H1 (cell line): ENCODE measurements at places on chromosomes 1 and 21. TPM values are rescaled to one million over a fixed set of nuclear protein-coding genes. Genes with fewer than 3 reads are reported as not detected.

DNA sequence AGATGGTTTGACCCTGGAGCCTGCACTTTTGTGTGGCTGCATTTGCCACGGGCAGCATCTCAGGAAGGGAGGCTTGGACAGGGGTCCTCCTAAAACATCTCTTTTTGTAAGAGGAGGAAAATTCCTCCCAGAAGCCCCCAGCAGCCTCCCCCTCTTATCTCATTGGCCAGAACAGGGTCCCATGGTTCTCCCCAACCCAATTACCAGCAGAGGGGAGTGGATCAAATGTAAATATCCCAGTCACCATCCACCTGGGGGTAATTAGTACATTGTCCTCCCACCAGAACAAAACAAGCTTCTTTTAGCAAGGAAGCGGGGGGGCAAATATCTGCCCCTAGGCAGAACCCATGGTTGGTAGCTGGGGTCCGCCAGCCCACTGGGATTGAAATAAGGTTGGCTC lies 44.7 kb upstream of the TENT5B start:
- H3K4me1 ChIP-seq = peaks cover 3% of the 10 kb centered on the region
- peak overlapping the region; percentile 11; the same call in 1 of the 2 replicates for H3K4me3 ChIP-seq
- no peaks in the 10 kb centered on the region for H3K36me3 ChIP-seq
- peak overlapping the region; percentile 26; the same call in 1 of the 2 replicates for H3K27ac ChIP-seq
- DNase-seq = no peak
- H3K27me3 ChIP-seq = no peaks in the 10 kb centered on the region

GRCh38 chr1:48644190-48644900 lies 132.3 kb downstream of the BEND5 start:
- H3K27ac ChIP-seq = no peak overlapping the region
- H3K27me3 ChIP-seq = no peaks in the 10 kb centered on the region
- DNase-seq = no peak
- H3K4me3 ChIP-seq = no peak overlapping the region
- peaks cover 4% of the 10 kb centered on the region; the same call in 1 of the 2 replicates for H3K4me1 ChIP-seq

GRCh38 chr1:44590475-44590874 lies 83.8 kb downstream of the TMEM53 start:
- DNase-seq = no peak
- no peak overlapping the region for H3K27ac ChIP-seq
- peaks cover 26% of the 10 kb centered on the region for H3K4me1 ChIP-seq
- no peak overlapping the region for H3K4me3 ChIP-seq

Gene ENTREP3
- 52.2 and 55.4 TPM in 2 replicates for total RNA-seq

- no peaks in the 10 kb centered on the region for H3K27me3 ChIP-seq
- H3K27ac ChIP-seq = no peak overlapping the region
- H3K4me3 ChIP-seq = no peak overlapping the region
- no peaks in the 10 kb centered on the region for H3K4me1 ChIP-seq
- no peak for DNase-seq
- no peaks in the 10 kb centered on the region for H3K36me3 ChIP-seq
These were observed 217.6 kb downstream of the LMX1A start for GRCh38 chr1:165138960-165139359.

- H3K36me3 ChIP-seq = no peaks in the 10 kb centered on the region
- DNase-seq = no peak
- H3K4me1 ChIP-seq = no peaks in the 10 kb centered on the region
These were observed 80.7 kb downstream of the DNTTIP2 start for GRCh38 chr1:93798291-93798690.

- H3K27me3 ChIP-seq = peaks cover 5% of the 10 kb centered on the region; the same call in 1 of the 2 replicates
- H3K4me1 ChIP-seq = no peaks in the 10 kb centered on the region
- DNase-seq = no peak
- H3K36me3 ChIP-seq = no peaks in the 10 kb centered on the region
These were observed 28.0 kb upstream of the PAX7 start for GRCh38 chr1:18602533-18603211.

GRCh38 chr1:47378147-47378546 lies 37.9 kb upstream of the FOXE3 start:
- H3K36me3 ChIP-seq = no peaks in the 10 kb centered on the region
- H3K27me3 ChIP-seq = no peaks in the 10 kb centered on the region
- peaks cover 3% of the 10 kb centered on the region for H3K4me1 ChIP-seq
- no peak overlapping the region for H3K4me3 ChIP-seq

DNA sequence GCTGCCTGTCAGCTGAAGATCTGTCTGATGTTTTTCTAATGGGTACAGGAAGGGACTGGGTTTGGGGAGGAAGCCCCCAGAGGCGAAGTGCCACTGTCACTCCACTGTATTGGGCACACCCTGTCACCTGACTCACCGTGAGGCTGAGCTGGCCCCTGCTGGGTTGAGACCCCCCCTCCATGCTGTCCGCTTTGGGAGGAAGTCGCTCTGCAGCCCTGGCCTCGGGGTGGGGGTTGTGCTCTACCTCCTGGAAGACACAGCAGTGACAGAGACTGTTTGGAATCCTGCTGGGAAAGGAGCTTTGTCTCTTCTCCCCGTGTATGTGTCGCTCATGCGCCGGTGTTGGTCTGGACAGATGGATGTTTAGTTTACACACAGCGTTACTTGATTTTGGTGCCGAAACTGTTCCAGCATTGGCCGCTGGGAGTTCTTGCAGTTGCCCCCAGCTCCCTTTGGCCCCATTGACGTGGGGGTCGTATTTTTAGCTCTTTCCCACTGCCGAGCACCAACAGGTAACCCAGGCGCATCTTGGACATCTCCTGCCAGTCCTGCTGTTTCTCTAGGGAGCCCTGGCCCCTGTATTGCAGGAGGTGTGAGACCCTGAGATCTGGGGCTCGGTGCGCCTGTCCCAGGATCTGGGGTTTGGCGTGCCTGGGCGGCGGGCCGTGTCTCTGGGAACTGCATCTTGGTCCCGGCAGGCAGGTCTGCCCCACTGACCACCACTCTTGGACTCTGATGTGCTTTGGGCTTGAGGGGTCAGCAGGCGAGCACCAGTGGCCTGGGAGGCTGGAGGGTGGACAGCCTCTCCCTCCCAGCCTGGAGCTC lies 30.3 kb downstream of the SLX9 start:
- H3K4me1 ChIP-seq = no peaks in the 10 kb centered on the region
- peaks cover 19% of the 10 kb centered on the region; the same call in 1 of the 2 replicates for H3K36me3 ChIP-seq
- H3K4me3 ChIP-seq = no peak overlapping the region
- H3K27me3 ChIP-seq = no peaks in the 10 kb centered on the region
- H3K27ac ChIP-seq = no peak overlapping the region

DNA sequence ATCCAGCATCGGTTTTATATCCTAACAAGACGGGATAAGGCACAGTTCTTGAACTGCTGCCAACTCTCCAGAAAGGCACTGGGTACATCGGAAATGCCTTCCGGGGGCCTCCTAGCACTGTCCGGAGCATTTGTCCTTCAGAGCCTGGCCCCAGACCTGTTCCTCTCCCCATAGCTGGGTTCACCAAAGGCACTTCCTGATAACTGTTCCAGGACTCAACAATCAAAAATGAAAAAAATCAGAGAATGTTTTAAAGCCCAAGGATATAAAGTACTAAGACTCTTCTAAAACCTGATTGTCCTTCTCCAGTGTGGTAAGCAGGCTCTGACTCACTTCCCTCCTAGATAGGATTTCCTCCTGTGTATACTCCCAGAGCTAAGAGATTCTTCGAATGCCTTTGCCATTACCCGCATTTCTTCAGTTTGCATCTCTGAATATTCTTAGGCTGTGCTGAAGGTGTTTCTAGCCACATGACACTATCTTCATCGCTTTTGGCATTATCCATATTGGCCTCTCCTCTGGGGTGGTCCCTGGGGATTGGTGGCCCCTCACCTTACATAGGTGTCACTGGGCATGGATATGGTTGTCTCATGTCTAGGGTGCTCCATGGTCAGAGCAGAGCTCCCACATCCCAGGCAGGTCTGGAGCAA lies 112.9 kb downstream of the ZBTB18 start:
- H3K4me1 ChIP-seq = peaks cover 6% of the 10 kb centered on the region
- no peaks in the 10 kb centered on the region for H3K27me3 ChIP-seq
- DNase-seq = no peak
- H3K27ac ChIP-seq = peak overlapping the region; percentile 13; the same call in 1 of the 2 replicates

- H3K36me3 ChIP-seq = no peaks in the 10 kb centered on the region; the same call in 1 of the 2 replicates
- no peak overlapping the region for H3K27ac ChIP-seq
- peaks cover 22% of the 10 kb centered on the region for H3K4me1 ChIP-seq
These were observed 42.4 kb downstream of the CNN3 start for GRCh38 chr1:94884507-94884906.

DNA sequence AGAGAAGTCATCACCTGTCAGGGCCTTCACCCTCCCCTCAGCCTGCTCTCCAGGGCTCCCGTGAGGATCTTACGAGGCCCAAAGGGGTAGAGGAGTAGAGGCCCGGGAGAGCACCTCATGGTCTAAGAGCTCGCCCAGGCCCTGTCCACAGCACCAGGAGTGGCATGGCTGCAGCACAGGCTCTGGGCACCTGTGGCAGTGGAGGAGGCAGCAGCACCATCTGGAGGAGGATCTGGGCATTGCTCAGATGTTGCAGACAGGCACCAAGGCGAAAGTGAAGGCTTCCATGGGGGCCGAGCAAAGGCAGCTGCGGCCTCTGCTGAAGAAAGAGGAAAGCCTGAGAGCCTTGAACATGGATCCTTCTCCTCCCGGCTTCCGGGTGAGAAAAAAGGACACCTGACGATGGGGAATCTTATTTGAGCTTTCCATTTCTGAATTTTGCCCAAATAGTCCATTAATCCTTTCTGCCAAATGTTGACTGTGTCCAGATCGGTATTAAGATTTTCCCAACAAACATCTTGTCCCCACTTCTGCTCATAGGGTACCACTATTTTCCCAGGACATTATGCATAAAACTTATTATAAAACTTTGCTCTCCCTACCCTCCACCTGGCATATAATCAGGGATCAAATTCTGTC lies 604.7 kb downstream of the PTPRC start:
- H3K36me3 ChIP-seq = no peaks in the 10 kb centered on the region
- DNase-seq = peak; percentile 57
- no peak overlapping the region for H3K27ac ChIP-seq

DNA sequence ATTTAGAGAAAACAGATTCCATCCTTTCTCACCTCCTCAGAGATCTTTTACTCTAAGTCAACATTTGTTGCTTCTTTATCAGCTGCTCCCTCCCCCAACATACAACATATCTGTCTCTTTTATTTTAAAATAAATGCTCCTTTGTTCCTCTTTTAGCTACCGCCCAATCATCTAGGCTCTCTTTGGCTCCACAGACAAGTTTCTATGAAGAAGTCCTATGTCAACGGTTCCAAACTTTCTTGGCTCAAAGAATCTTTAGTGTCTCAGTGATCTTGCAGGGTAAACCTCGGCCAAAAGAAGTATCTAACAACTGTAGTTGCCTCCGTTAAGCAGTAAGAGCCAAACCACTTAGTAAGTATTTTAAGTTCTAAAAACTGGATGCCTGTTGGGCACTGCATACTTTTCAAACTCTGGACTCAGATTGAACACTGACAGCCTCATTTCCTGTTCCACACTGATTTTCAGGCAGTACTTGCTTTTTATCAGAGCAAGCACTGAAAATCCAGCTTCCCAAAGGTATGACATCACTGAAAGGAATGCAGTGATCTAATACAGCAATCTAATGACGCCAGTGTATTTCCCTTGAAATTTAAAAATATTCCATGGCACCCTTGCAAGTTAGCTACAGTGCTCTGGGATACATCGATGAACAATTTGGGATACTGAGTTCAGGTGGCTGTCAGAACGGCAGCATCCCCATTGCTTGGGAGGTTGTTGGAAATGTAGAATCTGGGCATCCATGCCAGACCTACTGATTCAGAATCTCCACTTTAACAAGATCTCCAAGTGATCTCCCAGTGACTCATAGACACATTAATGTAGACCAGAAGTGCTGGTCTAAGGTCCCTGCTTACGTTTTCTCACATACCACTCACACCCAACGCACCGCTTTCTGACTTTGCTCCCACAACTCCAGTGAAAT lies 26.8 kb downstream of the EGLN1 start:
- H3K27ac ChIP-seq = no peak overlapping the region
- DNase-seq = no peak
- H3K4me3 ChIP-seq = no peak overlapping the region
- H3K4me1 ChIP-seq = no peaks in the 10 kb centered on the region
- no peaks in the 10 kb centered on the region for H3K27me3 ChIP-seq

- no peaks in the 10 kb centered on the region for H3K4me1 ChIP-seq
- no peak for DNase-seq
- H3K27me3 ChIP-seq = no peaks in the 10 kb centered on the region
- H3K27ac ChIP-seq = no peak overlapping the region
- H3K4me3 ChIP-seq = no peak overlapping the region
These were observed 696.2 kb upstream of the PRMT6 start for GRCh38 chr1:106360252-106360651.

GRCh38 chr1:151763990-151764389 lies 694 bp upstream of the MRPL9 start:
- no peaks in the 10 kb centered on the region for H3K27me3 ChIP-seq
- no peaks in the 10 kb centered on the region for H3K4me1 ChIP-seq
- DNase-seq = no peak
- peak overlapping the region; percentile 85; the same call in 1 of the 2 replicates for H3K27ac ChIP-seq
- H3K4me3 ChIP-seq = peak overlapping the region; percentile 91

Gene CD101
- 1.1 and 1.4 TPM in 2 replicates for total RNA-seq

DNA sequence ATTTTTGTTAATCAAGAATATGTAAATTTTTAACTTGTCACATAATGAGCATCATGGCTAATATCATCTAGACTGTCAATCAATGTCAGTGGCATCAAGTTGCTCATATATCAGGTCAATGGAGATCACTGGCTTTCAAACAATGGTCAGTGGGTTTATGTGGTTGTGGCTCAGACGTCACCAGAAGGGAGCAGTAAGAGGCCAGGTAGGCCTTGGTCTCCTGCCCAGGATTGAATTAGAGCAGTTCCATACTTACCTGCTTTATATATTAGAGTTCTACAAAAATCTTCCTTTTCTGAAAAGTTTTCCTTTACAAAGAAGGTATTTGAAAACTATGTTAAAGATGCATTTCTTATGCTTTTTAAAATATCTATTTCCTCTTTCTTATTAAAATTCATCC lies 206.3 kb upstream of the B3GALT2 start:
- no peaks in the 10 kb centered on the region for H3K27me3 ChIP-seq
- no peak overlapping the region for H3K4me3 ChIP-seq
- no peaks in the 10 kb centered on the region for H3K36me3 ChIP-seq
- no peak overlapping the region for H3K27ac ChIP-seq

DNA sequence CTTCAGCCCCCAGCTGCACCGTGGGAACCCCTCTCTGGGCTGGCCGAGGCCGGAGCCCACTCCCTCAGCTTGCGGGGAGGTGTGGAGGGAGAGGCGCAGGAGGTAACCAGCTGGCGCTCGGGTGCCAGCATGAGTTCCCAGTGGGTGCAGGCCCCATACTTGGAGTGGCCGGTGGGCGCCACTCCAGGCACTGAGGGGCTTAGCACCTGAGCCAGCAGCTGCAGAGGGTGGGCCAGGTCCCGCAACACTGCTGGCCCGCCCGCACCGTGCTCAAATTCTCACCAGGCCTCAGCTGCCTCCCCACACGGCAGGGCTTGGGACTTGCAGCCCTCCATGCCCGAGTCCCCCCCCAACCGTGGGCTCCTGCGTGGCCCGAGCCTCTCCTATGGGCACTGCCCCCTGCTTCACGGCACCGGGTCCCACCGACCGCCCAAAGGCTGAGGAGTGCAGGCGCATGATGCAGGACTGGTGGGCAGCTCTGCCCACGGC lies 47.2 kb downstream of the LRRC53 start:
- H3K4me3 ChIP-seq = no peak overlapping the region
- no peak overlapping the region for H3K27ac ChIP-seq
- no peak for DNase-seq
- H3K36me3 ChIP-seq = no peaks in the 10 kb centered on the region

- DNase-seq = no peak
- H3K36me3 ChIP-seq = no peaks in the 10 kb centered on the region; the same call in 1 of the 2 replicates
- H3K4me1 ChIP-seq = peaks cover 2% of the 10 kb centered on the region; the same call in 1 of the 2 replicates
- H3K27ac ChIP-seq = no peak overlapping the region
- H3K4me3 ChIP-seq = no peak overlapping the region
- H3K27me3 ChIP-seq = no peaks in the 10 kb centered on the region
These were observed 168.4 kb downstream of the RERE start for GRCh38 chr1:8649027-8649426.
